ENCODE measurements at places on chromosomes 7 and 10. TPM values are rescaled to one million over a fixed set of nuclear protein-coding genes. Genes with fewer than 3 reads are reported as not detected.

DNA sequence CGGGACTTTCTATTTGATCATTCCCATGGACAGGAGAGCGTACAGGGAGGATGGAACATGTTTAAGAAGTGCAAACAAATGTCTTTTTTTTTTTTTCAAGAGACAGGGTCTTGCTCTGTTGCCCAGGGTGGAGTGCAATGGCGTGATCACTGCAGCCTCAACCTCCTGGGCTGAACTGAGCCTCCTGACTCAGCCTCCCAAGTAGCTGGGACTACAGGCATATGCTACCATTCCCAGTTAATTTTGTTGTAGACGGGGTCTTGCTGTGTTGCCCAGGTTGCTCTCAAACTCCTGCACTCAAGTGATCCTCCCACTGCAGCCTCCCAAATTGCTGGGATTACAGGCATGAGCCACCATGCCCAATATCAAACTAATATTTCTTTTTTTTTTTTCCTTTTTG, 40.5 kb downstream of the SPDYE5 start:
- no peak for DNase-seq

DNA sequence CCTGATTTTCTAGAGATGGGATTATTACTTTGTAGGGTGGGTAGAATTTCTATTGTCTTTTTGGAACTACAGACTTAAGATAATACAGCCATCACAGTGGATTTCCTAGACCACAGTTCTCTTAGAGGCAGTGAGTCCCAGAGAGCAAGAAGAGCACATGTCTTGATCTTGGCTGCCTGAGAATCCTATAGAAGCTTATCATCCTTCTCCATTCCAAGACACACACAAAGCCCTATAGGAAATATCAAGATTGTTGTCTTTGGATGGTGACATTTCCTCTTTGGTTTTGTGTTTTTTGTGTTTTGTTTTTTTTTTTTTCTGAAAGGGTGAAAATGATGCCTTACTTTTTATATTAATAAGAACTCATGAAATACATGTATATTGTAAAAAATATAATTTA, 143.1 kb downstream of the AHR start:
- no peak for DNase-seq

GRCh38 chr7:70525991-70526390, 606.0 kb upstream of the GALNT17 start:
- no peak for DNase-seq

DNA sequence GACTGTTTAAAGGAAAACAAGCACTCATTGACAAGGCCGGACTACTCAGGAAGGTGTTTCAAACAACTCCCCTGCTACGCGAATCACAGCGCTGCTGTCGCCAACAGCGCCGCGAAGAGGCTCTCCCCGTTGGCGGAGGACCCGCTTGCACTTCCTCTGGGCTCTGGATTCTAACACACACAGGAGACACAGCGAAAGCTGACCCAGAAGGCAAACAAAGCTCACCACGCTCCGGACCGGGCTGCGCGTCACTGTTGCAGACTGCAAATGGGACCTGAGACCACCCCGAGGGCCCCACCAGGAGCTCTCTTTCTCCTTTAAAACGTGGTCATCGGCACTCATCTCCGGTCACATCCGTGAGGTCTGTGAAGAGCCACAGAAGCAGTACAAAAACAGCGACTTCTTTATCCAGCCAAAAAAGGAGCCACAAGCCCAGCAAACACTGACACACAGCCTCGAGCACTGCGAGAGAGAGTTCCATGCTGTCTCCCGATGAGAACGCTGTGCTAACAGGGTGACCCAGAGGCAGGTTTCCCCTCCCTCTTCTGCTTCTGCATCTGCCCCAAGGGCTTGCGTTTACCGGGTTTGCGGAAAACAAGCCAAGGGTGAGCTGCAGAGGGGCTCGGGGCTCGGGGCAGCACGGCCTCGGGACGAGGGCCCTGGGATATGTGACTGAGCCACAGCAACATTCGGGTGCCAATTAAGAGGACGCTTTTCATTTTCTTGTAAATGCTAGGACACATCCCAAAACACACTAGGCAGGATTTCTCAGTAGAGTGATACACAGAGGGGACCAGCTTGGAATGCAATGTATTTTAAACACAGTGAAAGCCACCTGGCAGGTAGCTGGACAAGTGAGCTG, 41.3 kb downstream of the AMZ1 start:
- no peak for DNase-seq

DNA sequence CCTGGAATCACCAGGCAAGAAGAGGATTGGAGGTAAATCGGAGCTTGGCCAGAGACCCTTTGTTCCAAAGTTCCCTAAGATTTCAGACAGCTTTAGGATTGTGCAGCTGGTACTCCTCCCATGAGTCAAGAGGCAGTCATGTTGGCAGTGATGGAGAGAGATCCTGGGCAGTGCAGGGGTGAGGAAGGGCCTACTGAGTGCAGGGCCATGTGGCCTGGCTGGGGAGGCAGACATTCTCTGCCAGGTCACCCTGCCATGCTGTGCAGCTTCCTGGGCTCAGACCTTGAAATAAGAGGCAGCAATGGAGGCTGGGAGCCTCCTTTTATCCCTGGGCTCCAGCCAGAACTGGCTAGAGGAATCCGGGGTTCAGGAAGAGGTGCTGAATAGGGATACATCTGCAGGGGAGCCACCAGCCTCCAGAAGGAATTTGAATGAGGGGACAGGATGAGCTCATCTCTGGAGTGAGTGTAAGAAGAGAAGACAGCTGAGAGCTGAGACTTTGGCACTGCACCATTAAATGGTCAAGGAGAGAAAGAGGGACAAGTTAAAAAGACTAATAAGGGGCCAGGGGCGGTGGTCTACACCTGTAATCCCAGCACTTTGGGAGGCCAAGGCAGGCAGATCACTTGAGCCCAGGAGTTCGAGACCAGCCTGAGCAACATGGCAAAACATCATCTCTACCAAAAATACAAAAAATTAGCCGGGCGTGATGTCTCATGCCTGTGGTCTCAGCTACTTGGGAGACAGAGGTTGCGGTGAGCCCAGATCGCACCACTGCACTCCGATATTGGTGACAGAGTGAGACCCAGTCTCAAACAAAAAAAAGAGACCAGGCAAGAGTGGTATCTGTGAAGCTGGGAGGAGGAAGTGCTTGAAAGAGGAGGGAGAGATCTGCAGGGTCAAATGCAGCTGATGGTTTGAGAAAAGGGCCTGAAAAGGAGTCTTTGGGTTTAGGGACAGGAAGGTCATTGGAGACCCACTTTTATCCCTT, 12.0 kb downstream of the SFTPD start:
- DNase-seq, result no peak

- no peak for DNase-seq
These were observed 21.6 kb downstream of the TBATA start for GRCh38 chr10:70763567-70763966.

- DNase-seq, result peak; percentile 88
These were observed 22.8 kb upstream of the ITGB1 start for GRCh38 chr10:32980558-32981468.

DNA sequence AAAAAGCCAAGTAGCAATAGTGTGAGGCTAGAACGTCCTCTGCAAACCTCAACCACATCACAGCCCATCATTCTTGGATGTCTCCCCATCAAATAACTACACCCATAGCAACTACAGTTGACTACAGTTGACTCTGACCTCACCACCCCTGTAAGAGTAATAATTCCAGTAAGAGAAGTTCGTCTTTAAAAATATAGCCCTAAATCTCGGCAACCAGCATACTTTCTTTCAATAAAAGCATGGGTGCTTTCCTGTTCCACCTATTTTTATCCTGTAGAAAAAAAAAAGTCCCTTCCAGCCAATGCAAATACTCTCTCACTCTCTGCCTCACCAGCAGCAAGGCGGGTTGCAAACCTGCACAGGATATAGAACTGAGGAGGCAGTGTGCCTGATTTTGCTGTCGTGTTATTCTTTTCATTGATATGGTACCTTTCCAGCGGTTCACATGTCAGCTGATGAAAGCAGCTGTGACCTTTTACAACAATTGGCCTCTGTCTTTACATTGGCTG, 187.5 kb upstream of the NFE2L3 start:
- no peak for DNase-seq

GRCh38 chr7:150307129-150307528, 16.0 kb upstream of the LRRC61 start:
- DNase-seq, result no peak

GRCh38 chr10:128779416-128779815, 653.2 kb upstream of the MKI67 start:
- no peak for DNase-seq

- no peak for DNase-seq
These were observed 60.0 kb downstream of the MYOF start for GRCh38 chr10:93422118-93422517.

- no peak for DNase-seq
These were observed 139.6 kb downstream of the TSPAN12 start for GRCh38 chr7:120718361-120718760.

GRCh38 chr10:6200734-6201515, 1.8 kb upstream of the PFKFB3 start:
- peak; percentile 37 for DNase-seq

DNA sequence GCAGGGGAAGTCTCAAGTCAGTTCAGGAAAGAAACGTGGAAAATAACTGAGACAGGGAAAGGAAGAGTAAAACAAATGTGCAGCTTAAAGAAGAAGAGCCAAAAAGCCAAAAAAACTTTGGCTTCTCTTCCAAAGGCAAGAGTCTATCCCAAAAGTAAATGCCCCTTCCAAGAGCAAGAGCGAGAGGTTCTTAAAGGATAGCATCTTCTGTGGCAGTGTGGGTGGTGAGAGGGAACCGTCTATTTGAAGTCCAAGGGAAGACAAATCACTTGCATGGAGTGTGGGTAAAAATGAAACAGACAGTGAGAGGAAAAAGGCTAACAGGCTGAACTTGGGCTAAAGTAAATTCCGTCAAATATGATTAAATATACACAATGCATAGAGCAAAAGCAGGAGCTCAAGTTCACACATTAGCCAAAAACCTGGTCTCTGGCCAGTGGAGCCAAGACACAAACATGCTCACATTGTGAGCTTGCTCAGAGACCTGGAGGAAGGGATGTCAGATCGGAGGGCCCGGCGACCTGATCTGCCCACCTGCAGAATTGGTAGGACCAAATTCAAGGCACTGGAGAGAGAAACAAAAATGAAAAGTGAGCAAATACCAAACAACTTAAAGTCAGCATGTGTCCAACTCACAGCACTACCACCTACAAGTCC, 87.0 kb downstream of the PIK3CG start:
- no peak for DNase-seq

DNA sequence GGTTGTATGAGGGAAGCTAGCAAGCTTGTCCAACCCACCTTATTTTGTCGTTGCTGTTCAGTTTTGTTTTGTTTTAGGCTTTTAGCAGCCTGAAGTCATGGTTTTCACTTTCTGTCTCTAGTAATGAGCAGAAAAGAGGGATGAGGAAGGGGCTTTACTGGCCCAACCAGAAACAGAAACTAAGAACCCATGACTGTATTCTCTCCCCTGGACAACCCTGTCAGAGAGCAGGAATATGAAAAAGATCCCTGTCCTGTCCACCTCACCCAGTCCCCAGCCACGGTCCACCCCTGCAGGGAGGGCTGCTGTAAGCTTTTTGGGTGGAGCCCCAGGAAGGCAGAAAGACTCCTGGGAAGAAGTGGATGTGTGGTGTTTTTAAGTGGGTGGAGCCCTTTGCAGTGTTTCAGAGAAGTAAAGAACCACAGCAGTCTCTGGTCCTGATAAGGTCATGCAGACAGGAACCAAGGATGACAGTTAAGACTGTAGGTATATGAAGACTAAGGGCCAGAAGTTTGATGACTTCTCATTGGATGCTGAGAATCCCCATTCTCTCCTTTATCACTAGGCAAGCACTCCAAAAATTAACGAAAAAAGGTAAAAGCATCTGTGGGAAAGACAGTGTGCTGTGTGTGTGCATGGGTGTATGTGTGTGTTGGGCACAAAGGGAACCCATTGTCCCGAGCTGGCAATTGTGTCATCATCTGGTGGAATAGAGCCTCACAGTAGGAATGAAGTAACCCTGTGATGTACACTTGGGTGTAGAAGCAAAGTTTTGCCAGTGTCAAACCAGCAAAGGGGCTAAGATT, 13.8 kb downstream of the MRPL32 start:
- DNase-seq, result peak; percentile 17

DNA sequence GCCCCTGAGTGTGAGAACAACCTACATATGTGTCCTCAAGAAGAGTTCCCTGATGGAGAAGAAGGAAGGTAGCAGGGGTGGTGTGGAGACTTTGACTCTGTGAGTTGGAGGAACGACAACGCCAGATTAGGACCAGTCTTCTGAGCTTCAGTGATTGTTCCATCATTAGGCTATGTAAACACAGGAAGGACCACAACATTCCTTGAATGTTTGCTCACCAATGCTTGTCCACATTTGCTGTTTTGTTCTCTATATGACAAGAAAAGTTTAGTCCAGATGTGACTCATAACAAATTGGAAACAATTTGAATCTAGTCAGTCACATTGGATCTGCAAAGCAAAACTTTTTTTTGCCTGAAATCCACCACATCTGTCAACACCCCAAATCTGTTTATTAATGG, 62.7 kb downstream of the ENTPD1 start:
- DNase-seq, result no peak

GRCh38 chr10:45660876-45661411, 11.6 kb downstream of the ZFAND4 start:
- no peak for DNase-seq

DNA sequence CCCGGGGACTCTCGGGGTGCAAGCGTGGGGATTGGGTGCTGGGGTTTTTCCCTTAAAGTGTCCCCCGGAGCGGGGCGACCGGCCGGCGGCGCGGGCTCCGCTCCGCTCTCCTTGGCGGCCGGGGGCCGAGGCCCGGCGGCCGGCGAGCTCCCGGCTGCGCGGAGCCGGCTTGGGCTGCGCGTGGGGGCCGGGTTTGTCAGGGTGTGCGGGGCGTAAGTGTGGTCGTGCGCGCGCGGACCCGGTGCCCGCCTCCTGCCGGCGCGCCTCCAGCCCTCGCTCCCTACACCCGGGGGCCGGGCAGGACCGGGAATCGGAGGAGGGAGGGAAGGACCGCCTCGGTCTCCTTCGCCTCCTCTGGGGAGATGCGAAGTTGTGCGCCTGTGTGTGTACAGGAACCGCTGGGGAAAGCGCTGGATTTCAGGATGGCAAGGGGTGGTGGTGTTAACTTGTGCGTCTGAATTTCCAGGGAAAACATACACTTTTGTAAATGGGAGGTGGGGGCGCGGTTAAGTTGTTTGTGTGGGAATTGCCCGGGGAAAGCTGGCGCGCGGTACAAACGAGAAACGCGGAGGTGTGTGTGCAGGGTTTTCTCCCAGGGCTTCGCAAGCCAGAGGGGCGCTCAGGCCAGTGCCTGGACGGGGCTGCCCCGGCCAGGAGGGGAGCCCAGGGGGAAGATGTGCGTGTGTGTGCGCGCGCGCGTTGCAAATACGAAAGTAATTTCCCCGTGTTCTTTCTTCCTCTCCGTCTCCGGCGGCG, 737 bp downstream of the ZMIZ1 start:
- peak; percentile 66 for DNase-seq

GRCh38 chr10:97005349-97005748, 173.3 kb downstream of the LCOR start:
- DNase-seq, result no peak

Gene PALD1
- total RNA-seq, result 1.3 TPM

Gene PDE1C
- total RNA-seq, result not detected

Gene TSPAN13
- total RNA-seq, result 1.2 TPM

Gene PDE6C
- total RNA-seq, result not detected

Gene NEUROG3
- 0.39 TPM for total RNA-seq

Gene ZNF804B
- not detected for total RNA-seq
